ENCODE measurements at places on chromosomes 3 and 15.

DNA sequence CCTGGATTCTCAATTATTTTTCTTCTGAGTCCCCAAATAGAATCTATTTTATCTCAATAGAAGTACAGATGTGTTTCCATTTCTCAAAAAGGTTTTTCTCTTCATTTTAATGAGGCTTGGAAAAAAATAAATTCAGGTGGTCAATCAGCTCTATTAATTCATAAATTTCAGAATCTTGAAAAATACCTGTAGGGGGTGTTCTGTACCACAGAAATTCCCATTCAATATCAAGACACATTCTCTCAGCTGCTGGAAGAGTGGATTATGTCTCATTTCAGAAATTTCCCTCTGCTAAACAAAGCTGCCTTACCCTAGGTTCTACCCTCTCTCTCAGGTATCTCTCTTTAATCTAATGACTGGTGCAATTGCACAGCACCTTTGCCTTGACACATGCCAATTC is 1121.2 kb downstream of the SI start:
- DNase-seq = no peak

DNA sequence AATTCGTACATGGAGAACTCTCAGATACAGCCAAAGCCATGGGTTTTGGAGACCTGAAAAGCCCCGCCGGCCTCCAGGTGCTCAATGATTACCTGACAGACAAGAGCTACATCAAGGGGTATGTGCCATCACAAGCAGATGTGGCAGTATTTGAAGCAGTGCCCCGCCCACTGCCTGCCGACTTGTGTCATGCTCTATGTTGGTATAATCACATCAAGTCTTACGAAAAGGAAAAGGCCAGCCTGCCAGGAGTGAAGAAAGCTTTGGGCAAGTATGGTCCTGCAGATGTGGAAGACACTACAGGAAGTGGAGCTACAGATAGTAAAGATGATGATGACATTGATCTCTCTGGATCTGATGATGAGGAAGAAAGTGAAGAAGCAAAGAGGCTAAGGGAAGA is 23.5 kb downstream of the MYO5A start:
- no peak for DNase-seq

DNA sequence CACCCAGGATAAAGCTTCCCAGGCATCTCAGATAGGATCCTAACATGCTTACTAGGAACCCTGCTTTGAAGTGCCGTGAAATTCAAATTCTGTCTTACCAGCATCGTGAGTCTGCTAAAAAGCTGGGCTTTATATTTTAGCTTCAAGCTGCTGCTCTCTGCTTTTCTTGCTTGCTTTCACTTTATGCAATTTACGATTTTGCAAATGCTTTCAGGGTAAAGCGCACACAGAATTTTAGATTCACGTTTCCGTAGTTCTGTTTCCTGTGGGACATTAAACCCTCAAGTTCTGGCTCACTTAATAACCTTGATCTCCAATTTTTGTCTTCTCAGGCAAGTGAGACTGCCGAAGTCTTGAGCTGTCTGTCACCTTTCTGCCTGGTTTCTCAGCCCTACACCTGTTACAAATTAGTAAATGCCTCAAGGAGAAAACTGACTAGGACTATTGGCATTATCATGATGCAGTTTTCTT is 170.5 kb upstream of the TGFBR2 start:
- DNase-seq = no peak

- no peak for DNase-seq
Observed at GRCh38 chr3:108393128-108393900, 97.0 kb downstream of the HHLA2 start.

- no peak for DNase-seq
Observed at GRCh38 chr15:42955518-42955917, 34.9 kb upstream of the TTBK2 start.

DNA sequence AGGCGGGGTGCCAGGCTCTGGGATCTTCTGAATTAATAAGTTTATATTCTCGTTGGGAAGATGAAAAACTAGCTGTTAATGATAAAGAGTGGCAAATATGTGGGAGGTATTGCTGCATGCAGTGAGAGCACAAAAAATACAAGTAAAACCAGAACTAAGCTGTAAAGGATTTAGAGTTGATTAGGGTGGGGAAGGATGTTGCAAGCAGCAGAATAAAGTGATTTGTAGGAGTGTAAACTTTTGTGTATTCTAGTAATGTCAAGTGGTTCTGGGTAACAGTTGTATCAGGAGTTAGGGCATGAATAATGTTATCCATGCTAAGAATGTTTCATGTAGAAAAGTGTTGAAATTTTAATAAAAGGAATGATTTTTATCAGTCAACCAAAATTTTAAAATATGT is 18.1 kb downstream of the CRYBG3 start:
- DNase-seq = no peak

- DNase-seq = no peak
Observed at GRCh38 chr3:43869491-43869890, 178.8 kb downstream of the ABHD5 start.

DNA sequence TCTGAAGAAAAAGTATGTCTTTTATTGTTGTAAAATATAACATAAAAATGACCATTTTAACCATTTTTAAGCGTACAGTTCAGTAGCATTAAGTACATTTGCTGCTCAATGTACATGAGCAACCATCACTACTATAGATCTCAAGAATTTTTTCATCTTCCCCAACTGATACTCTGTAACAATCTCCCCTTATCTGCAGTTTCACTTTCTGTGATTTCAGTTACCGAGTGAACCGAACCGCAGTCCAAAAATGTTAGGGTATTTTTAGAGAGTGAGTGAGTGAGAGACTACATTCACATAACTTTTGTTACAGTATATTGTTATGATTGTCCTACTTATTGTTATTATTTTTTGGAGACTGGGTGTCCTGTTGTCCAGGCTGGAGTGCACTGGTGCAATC is 9.0 kb upstream of the SLC25A26 start:
- DNase-seq = no peak

GRCh38 chr3:183357564-183358079 is 70.8 kb downstream of the MCF2L2 start:
- no peak for DNase-seq

GRCh38 chr15:100734586-100734985 is 132.2 kb downstream of the ASB7 start:
- no peak for DNase-seq

DNA sequence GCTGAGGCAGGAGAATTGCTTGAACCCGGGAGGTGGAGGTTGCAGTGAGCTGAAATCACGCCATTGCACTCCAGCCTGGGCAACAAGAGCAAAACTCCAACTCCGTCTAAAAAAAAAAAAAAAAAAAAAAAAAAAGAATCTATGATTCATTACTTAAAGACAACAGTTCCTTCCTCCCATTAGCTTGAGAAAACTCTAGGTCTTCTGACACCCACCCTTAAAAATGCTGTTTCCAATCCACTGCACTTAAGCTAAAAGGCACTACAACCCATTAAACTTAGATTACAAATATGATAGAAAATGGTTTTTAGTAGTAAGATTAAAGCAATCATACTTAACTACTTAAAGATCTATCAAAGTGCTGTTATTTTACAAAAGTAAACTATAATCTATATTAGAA is 40.0 kb upstream of the BHLHE40 start:
- DNase-seq = no peak

GRCh38 chr15:59885832-59886231 is 118.3 kb upstream of the FOXB1 start:
- peak; percentile 41 for DNase-seq
